Naive thymus-derived CD8-positive, alpha-beta T cell (primary cell): ENCODE measurements at places on chromosomes 1 and 21. TPM values are rescaled to one million over a fixed set of nuclear protein-coding genes. Genes with fewer than 3 reads are reported as not detected.

Gene OR2T2
- polyA plus RNA-seq = not detected

- DNase-seq = no peak
Measured at GRCh38 chr1:35215346-35215745, 22.4 kb upstream of the SFPQ start.

DNA sequence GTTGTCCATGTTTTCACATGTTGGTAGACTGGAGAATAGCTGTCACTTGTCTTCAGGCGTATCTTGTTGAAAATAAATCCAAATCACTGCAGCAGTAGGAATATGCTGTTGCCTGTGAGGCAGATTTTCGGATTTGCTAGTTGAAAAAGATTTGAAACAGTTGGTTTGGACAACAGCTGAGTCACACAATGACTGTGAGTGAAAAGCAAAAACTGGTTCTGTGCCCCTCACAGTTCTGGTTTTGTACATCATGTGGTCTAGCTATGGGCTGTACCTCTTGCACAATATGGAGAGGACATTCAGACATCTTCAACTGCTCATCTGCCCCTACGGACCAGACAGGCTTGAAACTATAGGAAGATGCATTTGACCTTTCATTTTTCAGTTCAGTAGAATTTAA, 1.8 kb downstream of the ARF1 start:
- no peak for DNase-seq

Gene CATSPERE
- 0.22 TPM for polyA plus RNA-seq

Gene CD1C
- 0.35 TPM for polyA plus RNA-seq

DNA sequence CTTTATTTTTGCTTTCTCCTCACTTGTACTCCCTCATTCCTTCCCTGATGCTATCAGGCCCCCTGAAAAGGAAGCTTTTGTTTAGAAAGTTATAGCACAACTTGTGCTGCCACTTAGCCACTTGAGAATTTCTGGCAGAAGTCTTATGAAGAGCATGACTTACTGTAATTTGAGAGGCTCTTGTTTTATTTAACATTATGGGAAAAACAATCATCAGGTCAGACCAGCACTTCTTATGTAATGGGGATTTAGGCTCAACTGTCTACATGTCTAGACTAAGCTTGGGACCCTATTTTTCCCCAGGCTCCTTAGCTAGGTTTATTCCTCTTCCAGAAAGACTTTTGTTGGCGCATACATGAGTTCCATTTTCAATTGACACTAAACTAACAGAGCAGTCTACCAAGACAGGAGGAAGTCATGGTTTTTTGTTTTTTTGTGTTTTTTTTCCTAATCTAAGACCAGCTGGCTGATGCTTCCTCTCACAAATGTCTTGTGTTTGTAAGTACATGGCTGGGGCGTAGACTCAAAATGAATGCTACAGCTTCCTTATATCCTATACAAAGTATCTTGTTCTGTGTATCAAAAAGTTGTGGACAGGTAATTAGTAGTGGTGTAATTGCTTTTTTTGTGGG, 31.5 kb downstream of the TNFSF4 start:
- no peak for DNase-seq
